ENCODE measurements at places on chromosomes 3 and 15.

GRCh38 chr3:114758831-114759699 is 388.0 kb downstream of the ZBTB20 start:
- no peak for DNase-seq

DNA sequence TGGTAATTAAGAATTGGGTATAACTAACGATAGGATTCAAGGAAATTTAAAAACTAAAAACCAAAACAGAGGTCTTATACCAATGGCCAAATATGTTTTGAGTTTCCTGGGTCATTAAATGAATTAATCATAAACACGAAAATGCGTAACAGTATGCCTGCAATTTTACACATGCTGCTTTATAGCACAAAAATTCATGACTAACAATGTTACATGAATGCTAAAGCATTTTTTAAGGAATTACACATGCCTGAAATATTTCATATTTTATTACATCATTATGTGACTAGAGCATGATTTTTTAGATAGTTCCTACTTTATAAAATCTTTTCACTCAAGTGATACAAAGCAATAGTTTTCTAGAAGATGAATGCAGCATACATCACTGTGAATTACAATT is 74.7 kb downstream of the ZNF148 start:
- DNase-seq, result no peak

DNA sequence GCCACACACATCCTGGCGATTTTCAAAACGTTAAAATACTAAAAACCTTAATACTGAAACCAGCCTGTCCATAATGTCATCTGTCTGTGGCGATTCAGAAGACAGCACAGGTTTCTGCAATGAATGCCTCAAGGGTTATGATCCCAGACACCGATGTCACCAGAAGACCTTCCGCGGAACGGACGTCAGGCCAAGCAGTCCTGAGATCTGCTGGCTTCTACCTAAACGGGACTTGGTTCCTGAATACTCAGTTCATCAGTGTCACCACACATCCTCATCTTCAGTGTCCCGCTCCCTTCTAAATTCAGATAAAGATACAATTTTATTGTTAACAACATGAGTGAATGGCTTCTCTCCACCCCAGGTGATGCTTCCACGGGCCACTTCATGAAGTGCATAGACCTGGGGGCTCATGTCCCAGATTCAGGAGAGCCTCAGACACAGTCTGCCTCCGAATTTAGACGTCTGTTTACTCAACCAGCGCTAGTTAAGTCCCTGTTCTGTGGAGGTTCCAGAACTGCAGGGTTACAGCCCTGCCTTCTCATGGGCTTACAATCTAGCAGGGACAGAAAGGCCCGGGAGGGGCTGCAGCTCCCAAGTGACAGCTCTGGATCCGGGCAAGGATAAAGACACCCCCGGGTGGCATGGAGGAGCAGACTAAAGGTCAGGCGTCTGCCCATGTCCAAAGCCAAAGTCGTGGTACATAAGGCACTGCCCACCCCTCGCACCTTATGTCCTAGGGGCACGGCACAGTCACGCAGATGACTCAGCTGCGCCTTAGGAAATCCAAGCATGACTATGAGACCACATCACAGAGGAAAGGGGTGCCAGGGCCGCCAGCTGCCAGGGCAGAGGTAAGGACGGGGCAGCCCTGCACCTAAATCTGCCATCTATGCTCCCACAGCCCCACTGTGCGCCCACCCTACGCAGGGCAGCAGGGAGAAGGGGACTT is 75.9 kb downstream of the VGLL4 start:
- DNase-seq, result no peak

DNA sequence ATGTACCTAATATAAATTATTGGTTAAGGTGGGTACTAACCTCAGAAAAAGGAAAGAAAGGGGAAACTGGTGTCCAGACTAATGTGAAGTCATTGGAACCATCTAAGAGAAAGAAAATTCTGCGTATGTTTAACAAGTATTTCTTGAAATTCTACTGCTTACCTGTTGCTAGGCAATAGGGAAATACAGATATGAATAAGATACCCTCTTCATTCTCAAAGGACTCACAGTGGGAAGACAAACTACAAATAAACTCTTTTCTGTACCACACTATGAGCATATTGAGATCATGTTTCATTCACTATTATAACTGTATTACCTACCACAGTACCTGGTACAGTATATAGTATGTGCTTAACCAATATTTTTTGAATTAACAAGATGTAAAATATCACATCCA is 140.5 kb upstream of the MLF1 start:
- DNase-seq, result no peak

GRCh38 chr15:41983621-41984571 is 11.5 kb upstream of the EHD4 start:
- no peak for DNase-seq

GRCh38 chr15:62647202-62647842 is 395.2 kb upstream of the TPM1 start:
- DNase-seq, result no peak

DNA sequence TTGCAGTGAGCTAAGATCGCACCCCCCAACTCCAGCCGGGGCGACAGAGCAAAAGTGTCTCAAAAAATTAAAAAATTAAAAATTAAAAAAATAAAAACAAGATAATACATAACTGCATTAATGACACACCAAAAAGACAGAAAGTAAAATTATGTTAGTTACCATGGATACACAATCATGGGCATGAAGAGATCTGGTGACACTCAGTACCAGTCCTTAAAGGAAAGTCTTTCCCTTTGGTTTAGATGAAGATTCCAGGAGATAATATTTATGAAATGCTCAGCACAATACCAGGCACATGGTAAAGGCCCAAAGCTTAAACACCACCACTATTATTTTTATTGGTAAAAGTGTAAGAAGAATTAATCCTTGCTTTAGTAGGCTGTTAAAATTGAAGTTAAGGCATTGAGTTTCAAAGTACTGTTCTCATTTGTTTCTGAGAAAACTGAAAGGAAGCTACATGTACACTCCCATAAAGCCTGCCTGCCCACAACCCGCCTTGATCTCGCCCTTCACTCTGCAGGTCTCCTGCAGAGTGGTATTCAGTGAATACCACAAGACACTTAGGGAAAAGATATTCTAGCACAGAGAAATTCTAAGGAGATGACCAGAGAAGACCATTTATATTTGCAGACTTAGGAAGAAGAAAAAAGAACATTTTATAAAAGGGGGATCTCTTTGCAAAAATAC is 52.3 kb downstream of the SUCLG2 start:
- no peak for DNase-seq

- DNase-seq, result no peak
These were observed 105.8 kb upstream of the MYZAP start for GRCh38 chr15:57485869-57486268.

GRCh38 chr3:192577271-192577670 is 150.1 kb downstream of the FGF12 start:
- DNase-seq, result no peak

DNA sequence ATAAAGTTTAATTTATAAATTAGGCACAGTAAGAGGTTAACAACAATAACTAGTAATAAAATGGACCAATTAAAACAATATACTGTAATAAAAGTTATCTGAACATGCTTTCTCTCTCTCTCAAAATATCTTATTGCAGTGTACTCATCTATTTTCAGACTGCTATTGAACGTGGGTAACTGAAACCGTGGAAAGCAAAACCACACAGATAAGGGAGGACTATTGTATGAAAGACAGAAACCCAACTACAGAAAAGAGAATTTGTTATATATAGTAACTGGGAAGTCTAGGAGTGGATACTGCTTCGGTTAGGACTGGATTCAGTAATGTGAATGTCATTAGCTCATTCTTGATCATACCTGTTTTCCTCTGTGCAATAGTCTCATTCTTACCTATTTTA is 119.3 kb upstream of the DAZL start:
- no peak for DNase-seq

DNA sequence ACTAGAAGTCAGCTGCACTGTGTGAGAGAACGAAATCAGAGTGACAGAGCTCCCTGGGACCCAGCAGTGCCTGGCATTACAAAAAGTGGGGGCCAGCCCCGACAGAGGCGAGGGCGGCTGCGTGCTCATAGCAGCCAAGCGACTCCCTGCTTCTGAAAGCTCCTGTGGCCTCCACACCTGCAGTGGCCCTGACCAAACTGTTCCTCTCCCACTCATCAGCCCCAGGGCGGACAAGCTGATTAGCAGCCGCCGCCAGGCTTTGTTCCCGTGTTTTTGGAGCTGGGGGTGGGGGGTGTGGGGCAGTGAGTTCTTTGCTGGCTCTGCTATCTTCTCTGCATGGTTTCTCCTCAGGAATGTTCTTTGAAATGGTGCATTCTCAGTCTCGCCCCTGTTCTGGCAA is 58.1 kb downstream of the DGKG start:
- no peak for DNase-seq

DNA sequence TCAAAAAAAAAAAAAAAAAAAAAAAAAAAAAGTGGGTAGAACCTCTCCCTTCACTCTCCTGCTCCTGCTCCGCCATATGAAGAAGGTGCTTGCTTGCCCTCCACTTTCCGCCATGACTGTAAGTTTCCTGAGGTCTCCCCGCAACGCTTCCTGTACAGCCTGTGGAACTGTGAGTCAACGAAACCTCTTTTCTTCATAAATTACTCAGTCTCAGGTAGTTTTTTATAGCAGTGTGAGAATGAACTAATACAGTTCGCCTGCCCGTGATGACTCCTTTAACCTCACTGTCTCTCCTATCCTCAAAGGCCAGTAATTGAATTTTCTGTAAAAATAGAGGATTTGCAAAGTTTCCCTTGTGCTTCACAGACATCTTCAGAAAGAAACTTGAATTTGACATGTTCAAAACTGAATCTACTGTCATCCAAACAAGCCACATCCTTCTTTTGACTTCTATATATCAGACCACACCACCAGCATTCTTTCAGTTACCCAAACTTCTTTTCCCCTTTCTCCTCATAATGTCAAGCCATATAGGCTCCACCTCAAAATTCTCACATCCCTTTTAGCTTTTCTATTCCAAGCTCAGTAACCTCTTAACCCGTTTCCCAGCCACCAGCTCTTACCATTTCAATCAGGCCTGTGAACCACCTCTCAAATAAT is 44.3 kb downstream of the P2RY1 start:
- no peak for DNase-seq

DNA sequence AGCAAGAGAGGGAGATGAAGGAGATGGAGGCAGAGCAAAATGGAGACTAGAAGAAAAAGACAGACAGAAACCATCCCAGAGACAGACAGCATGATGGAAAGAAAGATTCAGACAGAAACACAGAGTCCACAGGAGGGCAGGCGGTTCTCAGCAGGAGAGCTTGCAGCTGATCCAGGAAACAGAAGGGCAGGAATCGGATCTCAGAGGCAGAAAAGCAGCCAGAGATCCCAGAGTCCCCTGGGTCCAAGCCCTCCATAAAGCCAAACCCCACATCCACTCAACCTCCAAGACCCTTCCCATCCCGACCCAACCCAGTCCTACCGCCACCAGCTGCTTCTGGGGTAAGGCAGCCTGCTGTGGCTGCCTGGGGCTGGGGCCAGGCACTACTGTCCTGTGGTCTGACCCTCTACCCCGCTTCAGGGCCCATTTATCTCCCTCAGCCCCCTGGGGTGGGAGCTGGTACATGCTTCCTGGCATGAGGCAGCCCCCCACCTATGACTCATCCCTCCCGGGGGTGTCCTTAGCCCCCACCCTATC is at the start of gene UCN2:
Gene UCN2 (minus strand): TSS at position 400 of the 537 bp plus-strand sequence. CDS start 657 bp downstream, outside the sequence.
- no peak for DNase-seq

DNA sequence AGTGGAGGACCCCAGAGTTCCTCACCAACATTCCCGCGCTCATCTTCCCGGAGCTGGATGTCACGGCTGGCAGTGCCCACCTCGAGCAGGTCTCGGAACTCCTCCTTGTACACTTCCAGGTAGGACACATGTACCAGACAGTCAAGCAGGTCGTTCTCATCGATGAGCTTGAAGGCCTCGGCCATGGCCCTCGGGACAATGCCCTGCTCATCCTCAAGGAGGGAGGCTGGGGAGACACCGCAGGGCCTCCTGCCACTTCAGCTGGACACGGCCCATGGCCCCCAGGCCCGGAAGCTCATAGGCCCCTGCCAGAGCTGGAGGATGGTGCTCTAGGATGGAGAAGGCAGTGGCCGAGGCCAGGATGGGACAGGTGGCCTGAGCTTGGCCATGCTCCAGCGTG is 5.6 kb downstream of the KIF7 start:
- DNase-seq, result no peak

GRCh38 chr3:65508750-65509422 is 529.8 kb downstream of the MAGI1 start:
- no peak for DNase-seq

DNA sequence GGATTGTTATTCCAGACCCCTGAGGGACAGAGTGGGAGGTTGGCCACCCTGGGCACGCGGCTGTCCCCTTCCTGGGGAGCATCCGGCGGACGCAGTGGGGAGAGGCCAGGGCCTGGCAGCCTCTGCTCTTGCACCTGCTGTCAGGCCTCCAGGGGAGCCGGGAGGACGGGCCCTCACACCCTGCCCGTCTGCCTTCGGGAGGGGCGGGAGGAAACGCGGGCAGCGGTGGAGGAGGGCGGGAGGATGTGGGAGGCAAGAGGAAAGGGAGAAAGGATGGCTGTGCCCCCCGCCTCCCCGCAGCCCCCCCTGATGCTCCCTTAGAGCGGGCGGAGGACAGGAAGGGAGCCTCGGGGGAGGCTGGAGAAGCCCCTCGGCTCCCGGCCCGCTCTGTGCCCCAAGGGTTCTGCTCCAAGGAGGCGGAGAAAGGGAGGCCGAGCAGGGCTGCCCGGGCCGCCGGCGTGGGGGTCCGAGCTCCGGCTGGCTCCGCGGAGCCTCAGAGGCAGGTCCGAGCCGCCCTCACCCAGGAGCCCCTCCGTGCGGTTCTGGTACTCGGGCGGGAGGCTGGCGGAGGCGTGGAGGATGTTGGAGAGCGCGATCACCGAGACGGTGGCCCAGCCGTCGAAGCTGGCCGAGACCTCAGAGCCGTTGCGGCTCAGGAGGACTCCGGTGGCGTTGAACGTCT is 40.9 kb downstream of the MUC20 start:
- DNase-seq, result no peak

DNA sequence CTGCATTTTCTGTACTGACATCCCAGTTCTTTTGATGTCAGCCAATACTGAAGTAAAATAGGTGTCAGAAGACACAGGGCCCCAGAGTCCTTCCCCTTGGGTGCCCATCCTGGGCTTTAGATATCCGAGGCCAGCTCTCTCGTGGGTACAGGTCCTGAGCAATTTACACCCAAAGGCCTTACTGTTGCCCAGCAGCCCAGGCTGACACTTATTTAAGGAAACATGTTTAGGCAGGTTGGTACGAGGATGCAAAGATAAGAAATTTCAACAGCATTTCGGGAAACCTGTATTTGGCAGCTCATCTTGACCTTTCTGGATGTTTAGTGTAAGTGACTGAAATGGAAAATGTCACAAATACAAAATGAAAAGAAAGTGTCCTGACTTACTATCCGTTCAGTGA is 130.0 kb upstream of the IL12A start:
- no peak for DNase-seq

- no peak for DNase-seq
These were observed 146.6 kb downstream of the TBL1XR1 start for GRCh38 chr3:177050501-177051237.

All from stimulated activated effector memory CD8-positive, alpha-beta T cell treated with anti-CD3 and anti-CD28 coated beads, Interleukin-12 subunit alpha, Interleukin-12 subunit beta, amount 100 ng/mL, for 72 hours (primary cell).